ENCODE measurements at places on chromosomes 13 and 19. TPM values are rescaled to one million over a fixed set of nuclear protein-coding genes. Genes with fewer than 3 reads are reported as not detected.

GRCh38 chr13:27601803-27602202 is 18.5 kb downstream of the LNX2 start:
- no peak overlapping the region for H3K27ac ChIP-seq
- no peak overlapping the region for H3K4me3 ChIP-seq
- H3K27me3 ChIP-seq: no peaks in the 10 kb centered on the region
- DNase-seq: no peak

DNA sequence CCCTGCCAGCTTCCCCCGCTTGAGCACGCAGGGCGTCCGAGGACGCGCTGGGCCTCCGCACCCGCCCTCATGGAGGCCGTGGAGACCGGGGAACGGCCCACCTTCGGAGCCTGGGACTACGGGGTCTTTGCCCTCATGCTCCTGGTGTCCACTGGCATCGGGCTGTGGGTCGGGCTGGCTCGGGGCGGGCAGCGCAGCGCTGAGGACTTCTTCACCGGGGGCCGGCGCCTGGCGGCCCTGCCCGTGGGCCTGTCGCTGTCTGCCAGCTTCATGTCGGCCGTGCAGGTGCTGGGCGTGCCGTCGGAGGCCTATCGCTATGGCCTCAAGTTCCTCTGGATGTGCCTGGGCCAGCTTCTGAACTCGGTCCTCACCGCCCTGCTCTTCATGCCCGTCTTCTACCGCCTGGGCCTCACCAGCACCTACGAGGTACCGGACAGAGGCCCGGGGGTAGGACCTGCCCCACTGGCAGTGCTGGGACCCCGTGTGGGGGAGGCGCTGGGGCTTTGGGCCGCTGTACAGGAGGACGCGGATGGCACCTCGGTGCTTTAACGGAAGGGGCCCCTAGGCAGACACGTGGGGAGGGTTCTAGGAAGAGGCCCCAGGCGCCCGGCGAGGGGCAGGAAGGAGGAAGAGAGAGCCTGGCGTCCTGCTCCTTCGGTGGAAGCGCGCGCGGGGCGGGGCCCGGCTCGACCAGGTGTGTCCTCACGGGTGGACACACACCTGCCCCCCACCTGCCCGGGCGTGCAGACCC is 681 bp downstream of the SLC5A5 start:
- peak overlapping the region; percentile 58 for H3K27ac ChIP-seq
- no peaks in the 10 kb centered on the region for H3K36me3 ChIP-seq
- peak overlapping the region; percentile 78 for H3K4me3 ChIP-seq
- H3K4me1 ChIP-seq: peaks cover 17% of the 10 kb centered on the region

DNA sequence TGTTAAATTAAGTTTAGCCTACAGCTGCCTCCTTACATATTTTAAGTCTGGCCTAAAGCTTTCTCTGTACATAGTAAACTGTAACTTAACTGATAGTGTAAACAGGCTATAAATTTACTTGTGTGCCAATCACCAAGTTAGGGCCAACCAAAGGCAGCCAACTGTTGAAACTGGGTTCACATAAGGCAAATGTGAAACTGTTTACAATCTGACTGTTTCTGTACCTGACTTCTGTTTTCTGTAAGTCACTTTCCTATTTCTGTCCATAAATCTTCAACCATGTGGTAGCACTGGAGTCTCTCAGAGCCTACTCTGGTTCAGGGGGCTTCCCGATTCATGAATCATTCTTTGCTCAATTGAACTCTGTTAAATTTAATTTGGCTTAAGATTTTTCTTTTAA is 103.1 kb downstream of the RAP2A start:
- DNase-seq: no peak
- no peaks in the 10 kb centered on the region for H3K36me3 ChIP-seq
- no peak overlapping the region for H3K27ac ChIP-seq

ZNF541 gene
- total RNA-seq: 0.14 TPM

DNA sequence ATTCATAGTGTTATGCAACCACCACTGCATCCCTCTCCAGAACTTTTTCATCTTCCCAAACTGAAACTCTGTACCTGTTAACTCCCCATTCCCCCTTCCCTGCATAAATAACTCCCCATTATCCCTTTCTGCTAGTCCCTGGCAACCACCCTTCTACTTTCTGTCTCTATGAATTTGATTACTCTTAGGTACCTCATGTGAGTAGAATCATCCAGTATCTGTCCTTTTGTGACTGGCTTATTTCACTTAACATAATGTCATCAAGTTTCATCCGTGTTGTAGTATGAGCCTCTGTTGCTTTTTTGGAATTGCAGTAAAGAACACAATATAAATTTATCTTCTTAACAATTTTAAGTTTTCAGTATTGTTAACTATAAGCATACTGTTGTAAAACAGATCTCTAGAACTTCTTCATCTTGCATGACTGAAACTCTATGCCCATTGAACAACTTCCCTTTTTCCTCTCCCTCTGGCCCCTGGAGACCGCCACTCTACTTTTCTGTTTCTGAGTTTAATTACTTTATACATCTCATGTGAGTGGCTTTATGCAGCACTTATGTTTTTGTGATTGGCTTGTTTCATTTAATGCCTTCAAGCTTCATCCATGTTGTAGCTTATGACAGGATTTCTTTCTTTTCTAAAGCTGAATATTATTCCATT is 87.3 kb upstream of the ABCC4 start:
- H3K27ac ChIP-seq: no peak overlapping the region
- H3K27me3 ChIP-seq: peaks cover 23% of the 10 kb centered on the region
- no peak overlapping the region for H3K4me3 ChIP-seq
- no peaks in the 10 kb centered on the region for H3K4me1 ChIP-seq

DNA sequence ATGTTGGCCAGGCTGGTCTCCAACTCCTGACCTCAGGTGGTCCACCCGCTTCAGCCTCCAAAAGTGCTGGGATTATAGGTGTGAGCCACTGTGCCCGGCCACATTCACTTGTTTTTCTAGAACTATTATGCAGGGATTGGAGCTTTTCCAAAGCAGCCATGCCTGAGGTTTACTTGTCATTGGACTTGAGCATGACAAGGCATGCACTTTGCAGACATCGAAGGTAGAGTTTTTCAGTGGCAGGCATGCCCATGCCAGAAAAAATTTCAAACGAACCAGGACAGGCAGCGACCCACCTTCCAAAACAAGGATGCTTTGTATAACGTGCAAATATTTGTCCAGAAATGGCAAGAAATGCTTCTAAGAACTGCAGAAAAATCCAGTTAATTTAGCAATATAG is 17.7 kb downstream of the PNMA8A start:
- no peak overlapping the region for H3K4me3 ChIP-seq
- peaks cover 3% of the 10 kb centered on the region for H3K36me3 ChIP-seq
- no peaks in the 10 kb centered on the region for H3K4me1 ChIP-seq
- no peak for DNase-seq
- H3K27me3 ChIP-seq: peaks cover 15% of the 10 kb centered on the region

TTYH1 gene
- total RNA-seq: 0.59 TPM

- no peak overlapping the region for H3K27ac ChIP-seq
- peaks cover under 1% of the 10 kb centered on the region for H3K4me1 ChIP-seq
- peaks cover 1% of the 10 kb centered on the region for H3K27me3 ChIP-seq
- H3K36me3 ChIP-seq: peaks cover 2% of the 10 kb centered on the region
Measured at GRCh38 chr19:2355168-2356035, 4.7 kb upstream of the TMPRSS9 start.

DNA sequence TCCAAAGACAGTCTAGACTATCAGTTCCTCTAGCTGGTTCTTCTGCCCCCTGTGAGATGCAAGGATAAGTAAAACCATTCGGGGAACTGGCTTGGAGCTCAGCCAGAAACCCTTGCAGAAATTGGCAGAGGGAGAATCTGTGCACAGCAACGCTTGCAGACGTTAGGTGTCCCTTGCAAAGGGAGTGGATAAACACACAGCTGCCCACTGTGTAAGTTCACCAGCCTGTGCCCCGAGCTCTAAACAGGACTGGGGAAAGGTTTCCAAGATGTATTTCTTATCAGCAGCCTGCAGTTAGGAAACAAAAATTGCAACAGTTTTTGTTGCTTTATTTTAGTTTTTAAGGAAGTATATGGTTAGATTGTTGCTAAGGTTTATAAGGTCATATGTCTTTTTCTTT is 19.0 kb upstream of the ADGRE1 start:
- no peak overlapping the region for H3K27ac ChIP-seq
- DNase-seq: no peak
- no peaks in the 10 kb centered on the region for H3K27me3 ChIP-seq
- H3K4me3 ChIP-seq: no peak overlapping the region

GRCh38 chr19:45075301-45076028 is 813 bp downstream of the ZNF296 start:
- peak overlapping the region; percentile 77 for H3K4me3 ChIP-seq
- peaks cover 28% of the 10 kb centered on the region for H3K4me1 ChIP-seq
- peak overlapping the region; percentile 31 for H3K27ac ChIP-seq
- peaks cover 6% of the 10 kb centered on the region for H3K36me3 ChIP-seq
- H3K27me3 ChIP-seq: no peaks in the 10 kb centered on the region

DNA sequence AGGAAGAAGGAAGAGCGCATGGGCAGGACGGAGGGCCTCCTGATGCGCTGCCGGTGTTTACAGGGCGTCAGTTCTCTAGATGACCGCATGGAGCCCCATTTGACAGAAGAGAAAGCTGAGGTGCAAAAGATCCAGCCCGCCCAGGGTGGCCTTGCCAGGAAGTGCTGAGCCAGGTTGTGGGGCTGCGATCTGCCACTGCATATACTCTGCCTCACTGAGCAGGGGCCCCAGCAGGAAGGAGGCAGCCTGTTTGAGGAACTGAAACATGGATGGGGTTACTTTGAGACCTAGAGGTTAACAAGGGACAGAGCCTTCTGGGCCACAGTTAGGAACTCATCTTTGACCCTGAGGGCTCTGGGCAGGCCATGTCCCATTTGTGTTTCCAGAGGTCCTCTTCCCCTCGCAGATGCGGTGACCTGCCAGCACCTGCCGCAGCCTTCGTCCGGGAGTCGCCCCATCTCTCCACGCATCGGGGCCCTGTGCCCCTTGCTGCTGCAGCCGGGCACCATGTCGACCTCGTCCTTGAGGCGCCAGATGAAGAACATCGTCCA is 3.2 kb downstream of the EPN1 start:
- peak overlapping the region; percentile 60 for H3K27ac ChIP-seq
- peaks cover 50% of the 10 kb centered on the region for H3K36me3 ChIP-seq
- H3K27me3 ChIP-seq: no peaks in the 10 kb centered on the region
- no peak overlapping the region for H3K4me3 ChIP-seq
- DNase-seq: no peak

DNA sequence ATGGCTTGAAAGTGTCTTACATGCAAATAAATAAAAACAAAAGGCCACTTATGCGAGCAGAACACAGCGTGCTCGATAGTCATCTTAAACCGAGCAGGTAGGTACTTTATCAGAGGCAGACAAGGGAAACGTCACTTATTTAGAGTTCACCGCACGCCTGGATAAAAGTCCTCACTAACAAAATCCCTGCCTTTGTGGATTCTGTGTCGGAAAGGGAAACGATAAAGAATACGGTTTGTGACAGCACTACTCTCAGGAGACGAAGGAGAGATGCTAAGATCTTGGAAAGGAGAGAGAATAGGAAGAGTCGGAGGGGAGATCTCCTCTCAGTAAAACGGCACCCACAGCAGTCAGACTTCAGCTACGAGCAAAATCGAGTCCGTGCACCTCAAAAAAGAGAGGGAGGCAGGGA is 581 bp downstream of the RCBTB1 start:
- peaks cover 3% of the 10 kb centered on the region for H3K36me3 ChIP-seq
- H3K27ac ChIP-seq: peak overlapping the region; percentile 95
- DNase-seq: peak; percentile 11
- peak overlapping the region; percentile 99 for H3K4me3 ChIP-seq

GRCh38 chr19:42555317-42555716 is 27.0 kb upstream of the CEACAM1 start:
- H3K4me1 ChIP-seq: no peaks in the 10 kb centered on the region
- peaks cover 10% of the 10 kb centered on the region for H3K27me3 ChIP-seq
- no peak overlapping the region for H3K4me3 ChIP-seq
- H3K27ac ChIP-seq: no peak overlapping the region

DNA sequence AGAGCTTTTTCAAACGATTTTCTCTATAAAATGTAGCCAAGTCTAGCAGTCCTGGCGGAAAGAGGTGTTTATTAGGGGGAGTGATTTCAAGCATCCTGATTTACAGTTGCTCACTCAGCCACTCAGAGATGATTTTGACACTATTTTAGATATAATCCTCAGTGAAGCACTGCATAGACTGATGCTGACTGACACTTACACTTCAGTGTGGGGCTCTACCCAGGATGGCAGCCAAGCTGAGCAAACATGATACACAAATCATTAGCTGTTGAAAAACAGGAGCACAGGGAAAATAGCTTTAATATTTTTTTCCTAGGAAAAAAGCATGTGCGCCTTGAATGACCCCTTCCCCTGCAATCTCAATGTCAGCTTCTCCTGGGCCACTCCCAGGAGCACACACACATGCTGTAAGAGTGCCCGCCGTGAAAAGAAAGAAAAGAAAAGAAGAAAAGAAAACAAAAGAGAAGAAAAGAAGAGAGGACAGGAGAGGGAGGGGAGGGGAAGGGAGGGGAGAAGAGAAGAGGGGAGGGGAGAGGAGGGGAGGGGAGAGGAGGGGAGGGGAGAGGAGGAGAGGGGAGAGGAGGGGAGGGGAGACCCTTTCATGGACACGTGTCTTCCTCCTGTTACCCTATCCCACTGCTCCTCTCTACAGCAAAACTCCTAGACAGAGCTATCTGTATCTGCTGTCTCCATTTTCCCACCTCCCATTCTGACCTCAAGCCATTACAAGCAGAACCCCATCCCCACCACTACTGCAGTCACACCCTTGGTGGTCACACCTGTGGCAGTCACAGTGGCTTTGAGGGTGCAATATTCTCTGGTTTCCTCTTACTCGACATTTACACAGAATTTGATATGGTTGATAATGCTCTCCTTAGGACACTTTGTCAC is 36.4 kb downstream of the RCBTB2 start:
- no peak overlapping the region for H3K4me3 ChIP-seq
- peak; percentile 27 for DNase-seq
- H3K27me3 ChIP-seq: no peaks in the 10 kb centered on the region
- no peak overlapping the region for H3K27ac ChIP-seq

DNA sequence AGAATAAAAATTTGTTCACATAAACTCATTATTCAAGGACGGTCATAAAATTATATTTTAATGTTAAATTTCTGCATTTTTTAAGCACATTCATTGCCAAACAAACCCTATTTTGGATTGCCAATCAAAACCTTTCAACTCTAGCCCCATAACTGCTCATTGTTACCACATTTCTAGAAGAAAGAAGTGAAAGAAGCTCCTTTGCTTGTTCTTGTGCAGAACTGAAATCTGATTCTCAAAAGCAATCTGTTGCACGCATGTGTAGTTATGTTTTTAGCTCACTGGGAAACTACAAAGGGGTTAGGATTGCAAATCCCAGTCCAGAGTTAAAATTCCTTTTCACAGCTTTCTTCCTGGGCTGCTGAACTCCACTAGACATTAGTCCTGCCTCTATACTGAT is 109.5 kb upstream of the MIR17HG start:
- H3K36me3 ChIP-seq: no peaks in the 10 kb centered on the region
- no peak for DNase-seq
- H3K4me3 ChIP-seq: no peak overlapping the region
- H3K4me1 ChIP-seq: no peaks in the 10 kb centered on the region

GRCh38 chr19:42596391-42597072 is 1.8 kb upstream of the CEACAM8 start:
- H3K27ac ChIP-seq: no peak overlapping the region
- peak; percentile 63 for DNase-seq
- no peaks in the 10 kb centered on the region for H3K4me1 ChIP-seq
- H3K27me3 ChIP-seq: peaks cover 12% of the 10 kb centered on the region
- H3K36me3 ChIP-seq: no peaks in the 10 kb centered on the region

GRCh38 chr13:47454986-47455385 is 546.1 kb downstream of the SUCLA2 start:
- H3K4me3 ChIP-seq: no peak overlapping the region
- H3K27me3 ChIP-seq: peaks cover 2% of the 10 kb centered on the region
- DNase-seq: no peak
- no peaks in the 10 kb centered on the region for H3K36me3 ChIP-seq
- no peak overlapping the region for H3K27ac ChIP-seq

- no peak overlapping the region for H3K27ac ChIP-seq
- H3K4me3 ChIP-seq: no peak overlapping the region
- H3K27me3 ChIP-seq: peaks cover 2% of the 10 kb centered on the region
- H3K4me1 ChIP-seq: no peaks in the 10 kb centered on the region
Measured at GRCh38 chr13:80530191-80530590, 189.3 kb upstream of the SPRY2 start.
